ENCODE measurements at places on chromosomes 12 and 14.

GRCh38 chr12:50467439-50467838 lies 37.3 kb upstream of the DIP2B start:
- DNase-seq: no peak

DNA sequence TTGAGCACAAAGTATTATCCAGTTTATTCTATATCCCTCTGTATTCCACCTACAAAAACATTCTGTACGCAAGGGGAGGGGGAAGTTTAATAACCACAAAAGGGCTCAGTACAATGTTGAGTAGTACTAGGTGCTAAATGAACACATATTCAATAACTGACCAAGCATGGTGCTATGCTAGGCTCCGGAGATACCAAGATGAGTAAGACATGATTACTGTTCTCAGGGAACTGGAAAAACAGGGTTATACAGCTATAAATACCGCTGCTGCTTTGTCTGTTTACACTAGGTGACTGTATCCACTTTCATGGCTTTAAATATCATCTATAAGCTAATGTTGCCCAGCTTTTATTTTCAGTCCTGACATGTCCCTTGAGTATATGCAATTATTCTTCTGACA lies 135.8 kb downstream of the INSM2 start:
- no peak for DNase-seq

DNA sequence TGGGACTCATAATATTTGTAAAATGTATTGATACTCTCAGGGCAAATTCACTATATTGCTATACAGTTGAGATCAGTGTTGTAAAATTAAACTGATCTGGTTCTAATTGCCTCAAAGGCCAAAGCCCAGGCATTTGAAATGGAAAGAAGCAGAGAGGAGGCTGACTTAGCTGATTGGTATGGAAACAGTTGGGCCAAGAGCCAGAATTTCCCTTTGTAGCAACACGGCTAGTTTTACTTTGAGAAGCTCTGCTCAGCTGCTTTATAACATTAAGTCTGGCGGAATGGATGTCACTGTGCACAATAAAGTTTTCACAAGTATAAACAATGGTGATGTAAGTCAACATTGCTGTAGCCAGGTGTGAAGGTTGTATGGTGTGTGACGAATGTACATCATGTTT lies 186.4 kb downstream of the MSRB3 start:
- DNase-seq: no peak

DNA sequence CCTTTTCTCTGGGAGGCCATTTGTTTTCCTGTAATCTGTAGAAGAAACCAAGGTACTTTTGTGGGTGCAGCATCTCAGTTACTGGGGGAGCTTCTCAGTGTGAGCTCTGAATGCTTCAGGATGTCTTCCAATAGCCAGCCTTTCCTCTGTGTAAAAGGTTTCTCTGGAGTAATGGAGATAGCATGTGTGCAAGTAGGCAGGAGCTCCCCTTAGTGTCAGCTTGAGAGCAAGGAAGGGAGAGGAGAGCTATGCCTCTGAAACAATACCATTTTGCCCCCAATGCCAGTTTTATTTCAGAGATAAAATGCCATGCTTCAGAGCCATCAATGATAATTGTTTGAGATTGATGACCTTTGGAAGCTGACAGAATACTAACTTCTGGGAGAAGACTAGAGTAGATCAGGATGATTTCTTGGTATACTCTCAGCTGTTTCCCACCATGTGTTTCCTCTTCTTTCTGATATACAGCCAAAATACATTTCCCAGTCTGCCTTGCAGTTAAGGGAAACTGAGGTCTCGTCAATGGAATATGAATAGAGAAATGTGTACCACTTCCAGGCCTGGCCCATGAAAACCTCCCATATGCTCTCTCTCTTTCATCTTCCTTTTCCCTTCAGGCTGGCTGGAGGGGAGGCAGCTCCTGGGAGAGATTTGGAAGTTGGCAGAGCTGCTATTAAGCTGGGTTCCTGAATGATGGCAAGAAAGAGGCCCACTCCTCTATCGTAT lies 125.7 kb downstream of the CRADD start:
- no peak for DNase-seq

DNA sequence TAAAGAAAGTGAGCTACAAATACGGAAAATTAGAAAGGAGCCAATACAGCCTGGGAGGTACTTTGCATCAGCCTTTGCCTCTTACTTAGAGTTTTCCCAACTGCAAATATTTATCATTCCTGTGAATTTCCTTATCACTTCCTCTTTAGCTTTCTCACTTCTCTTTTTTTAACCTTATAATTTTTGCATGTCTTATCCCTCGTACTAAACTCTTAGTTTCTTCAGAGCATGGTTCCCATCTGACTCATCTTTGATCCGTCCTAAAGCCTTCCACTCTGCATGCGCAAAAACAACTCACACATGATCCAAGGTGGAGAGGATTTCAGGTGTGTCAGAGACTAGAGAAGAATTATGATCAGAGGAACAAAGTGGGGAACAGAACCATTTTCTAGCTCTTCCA lies 9.6 kb upstream of the SNAPC1 start:
- DNase-seq: no peak

DNA sequence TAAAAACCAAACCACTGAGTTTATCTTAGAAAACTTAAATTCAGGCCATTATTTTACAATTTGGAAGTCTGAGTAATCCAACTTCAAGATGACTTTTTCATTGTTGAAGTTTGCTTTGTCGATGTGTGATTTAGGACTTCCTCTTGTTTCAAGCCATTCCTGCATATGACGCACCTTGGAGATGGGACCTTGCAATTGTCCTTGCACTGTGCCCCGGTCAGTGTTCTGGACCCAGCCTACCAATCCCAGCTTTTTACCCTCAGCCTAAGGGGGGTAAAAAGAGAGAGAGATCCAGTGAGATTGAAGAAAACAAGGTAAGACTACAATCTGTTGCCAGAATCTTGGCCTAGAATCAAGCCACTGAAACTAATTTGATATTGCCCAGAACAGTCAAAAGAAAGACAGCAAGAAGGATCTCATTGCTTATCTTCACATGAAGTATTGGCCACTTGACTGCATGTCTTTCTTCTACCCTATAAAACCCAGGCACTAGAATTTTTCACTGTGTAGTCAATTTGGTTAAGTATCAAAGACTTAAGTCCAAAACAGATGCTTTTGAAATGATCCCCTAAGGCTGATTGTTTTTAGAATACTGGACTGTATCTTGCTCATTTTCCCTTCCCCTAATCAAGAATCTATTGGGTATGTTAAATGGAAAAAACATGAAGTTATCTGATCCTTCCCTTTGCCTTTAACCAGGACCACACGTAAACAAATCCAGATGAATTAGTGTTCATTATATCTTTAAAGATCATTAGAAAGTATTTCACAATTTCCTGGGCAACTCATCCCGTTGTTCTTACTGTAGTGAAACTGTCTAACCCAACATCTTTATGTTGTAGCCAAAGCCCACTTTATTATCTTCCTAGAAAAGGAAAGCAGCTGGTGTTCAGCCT lies 2.4 kb upstream of the MLH3 start:
- no peak for DNase-seq

- no peak for DNase-seq
These were observed 28.1 kb downstream of the CBX5 start for GRCh38 chr12:54251667-54252284.

DNA sequence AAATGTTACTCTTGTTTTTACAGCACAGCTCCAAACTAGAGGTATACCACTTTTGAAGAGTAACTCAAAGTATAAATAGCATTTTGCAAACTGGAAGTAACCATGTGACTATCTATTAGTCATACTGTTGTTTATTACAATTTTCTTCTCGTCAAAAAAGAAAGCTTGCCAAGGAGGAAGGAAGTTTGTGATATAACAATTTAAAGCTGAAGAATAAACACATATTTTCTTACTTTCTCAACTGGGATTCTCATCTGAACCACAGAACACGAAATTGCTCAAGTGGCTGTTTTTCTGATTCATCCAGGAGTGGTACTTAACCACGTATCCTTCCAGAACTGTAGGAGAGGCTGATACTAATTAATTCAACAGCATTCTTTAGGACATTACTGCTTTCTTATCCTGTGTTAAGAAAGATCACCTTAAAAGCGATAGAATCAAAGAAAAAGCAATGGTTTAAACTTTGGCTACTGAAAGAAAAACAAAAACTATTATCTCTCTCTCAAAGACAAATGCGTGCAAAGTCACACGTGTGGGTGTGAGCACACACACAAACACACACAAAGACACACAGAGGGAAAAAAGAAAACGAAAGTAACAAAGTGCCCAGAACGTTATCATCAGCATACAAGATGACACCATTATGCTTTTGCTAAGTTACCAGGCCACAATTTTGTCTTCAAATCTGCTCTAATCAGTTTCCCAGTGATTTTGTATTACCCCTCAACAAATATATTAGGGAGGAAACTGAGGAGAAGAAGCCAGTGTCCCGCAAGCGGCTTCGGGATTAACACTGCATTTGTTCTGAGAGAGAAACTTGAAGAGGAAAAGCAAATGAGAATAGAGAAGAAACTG lies at the start of gene CLEC2B:
TSS of gene CLEC2B (minus strand) at position 48 of the 855 bp plus-strand sequence.
- DNase-seq: no peak

GRCh38 chr14:73785336-73785833 lies 66.2 kb upstream of the PTGR2 start:
- DNase-seq: no peak

DNA sequence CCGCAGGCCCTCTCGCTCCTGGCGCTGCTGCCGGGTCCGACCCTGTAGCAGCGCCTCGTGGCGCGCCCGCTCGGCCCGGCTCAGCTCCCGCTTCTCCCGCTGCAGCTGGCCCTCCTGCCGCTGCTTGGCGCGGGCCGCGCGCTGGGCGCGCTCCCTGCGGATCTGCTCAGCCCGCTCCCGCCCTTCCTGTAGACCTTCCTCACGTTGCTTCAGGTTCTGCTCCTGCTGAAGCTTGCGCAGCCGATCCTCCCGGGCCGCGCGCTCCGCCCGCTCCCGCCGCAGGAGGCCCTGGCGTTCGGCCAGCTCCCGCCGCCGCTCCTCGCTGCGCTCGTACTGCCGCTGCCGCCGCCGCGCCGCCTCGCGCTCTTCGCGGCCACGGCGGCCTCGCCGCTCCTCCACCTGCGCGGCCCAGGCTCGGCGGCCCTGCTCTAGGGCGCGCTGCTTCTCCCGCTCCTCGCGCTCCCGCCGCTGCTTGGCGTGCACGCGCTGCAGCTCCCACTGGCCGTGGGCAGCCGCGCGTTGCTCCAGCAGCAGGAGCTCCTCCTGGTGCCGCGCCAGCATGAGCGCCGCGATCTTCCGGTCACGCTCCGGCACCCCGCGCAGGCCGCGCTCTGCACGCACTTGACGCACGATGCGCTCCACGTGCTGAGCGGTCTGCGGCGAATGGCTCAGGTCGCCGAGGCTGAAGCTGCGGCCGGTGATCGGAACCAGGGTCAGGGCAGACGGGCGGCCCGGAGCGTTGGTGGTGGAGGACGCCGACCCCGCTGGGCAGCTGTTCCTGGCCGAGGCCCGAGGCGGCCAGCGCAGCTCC lies 2.4 kb downstream of the CCDC177 start:
- peak; percentile 51 for DNase-seq

GRCh38 chr14:31207287-31207754 lies 272 bp downstream of the HECTD1 start:
- no peak for DNase-seq

DNA sequence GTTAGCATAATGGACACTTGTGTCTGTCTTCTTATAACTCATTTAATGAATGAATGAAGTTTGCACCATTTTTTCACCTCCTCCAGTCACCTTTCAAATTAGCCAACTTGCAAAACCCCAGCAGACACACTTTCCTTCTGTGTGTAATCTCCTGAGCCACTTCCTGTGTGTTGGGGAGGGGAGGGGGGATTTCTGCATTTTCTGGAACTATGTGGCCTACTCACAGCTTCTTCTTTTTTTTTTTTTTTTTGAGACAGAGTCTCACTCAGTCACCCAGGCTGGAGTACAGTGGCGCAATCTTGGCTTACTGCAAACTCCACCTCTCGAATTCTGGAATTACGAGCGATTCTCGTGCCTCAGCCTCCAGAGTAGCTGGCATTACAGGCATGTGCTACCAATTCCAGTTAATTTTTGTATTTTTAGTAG lies 4.1 kb upstream of the SERPINA1 start:
- DNase-seq: peak; percentile 84

DNA sequence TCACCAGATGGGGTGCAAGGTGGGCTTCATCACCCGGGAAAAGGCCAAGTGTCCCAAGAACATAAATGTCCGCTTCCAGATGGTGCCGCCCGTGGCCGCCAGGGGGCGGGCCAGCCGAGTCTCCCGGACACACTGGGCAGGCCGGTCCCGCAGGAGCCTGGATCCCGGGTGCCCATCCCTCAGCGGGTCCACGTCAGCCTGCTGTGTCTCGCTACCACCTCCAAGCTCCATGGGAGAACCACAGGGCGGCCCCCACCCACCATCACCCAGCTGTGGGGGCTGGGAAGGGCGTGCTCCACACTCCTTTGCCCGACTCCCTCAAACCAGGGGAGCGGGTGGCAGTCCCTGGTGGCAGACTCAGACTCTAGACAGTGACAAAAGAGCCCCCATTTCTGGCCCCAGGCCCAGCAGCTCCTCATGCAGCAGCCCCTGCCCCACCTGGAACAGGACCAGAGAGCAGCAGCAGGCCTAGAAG lies 22.0 kb upstream of the NUDT14 start:
- DNase-seq: peak; percentile 88

- no peak for DNase-seq
These were observed 5.4 kb downstream of the CIPC start for GRCh38 chr14:77103475-77103874.

- no peak for DNase-seq
These were observed 15.1 kb downstream of the LTBP2 start for GRCh38 chr14:74596741-74597450.

- DNase-seq: no peak
These were observed 987.8 kb upstream of the USP15 start for GRCh38 chr12:61272441-61272840.

DNA sequence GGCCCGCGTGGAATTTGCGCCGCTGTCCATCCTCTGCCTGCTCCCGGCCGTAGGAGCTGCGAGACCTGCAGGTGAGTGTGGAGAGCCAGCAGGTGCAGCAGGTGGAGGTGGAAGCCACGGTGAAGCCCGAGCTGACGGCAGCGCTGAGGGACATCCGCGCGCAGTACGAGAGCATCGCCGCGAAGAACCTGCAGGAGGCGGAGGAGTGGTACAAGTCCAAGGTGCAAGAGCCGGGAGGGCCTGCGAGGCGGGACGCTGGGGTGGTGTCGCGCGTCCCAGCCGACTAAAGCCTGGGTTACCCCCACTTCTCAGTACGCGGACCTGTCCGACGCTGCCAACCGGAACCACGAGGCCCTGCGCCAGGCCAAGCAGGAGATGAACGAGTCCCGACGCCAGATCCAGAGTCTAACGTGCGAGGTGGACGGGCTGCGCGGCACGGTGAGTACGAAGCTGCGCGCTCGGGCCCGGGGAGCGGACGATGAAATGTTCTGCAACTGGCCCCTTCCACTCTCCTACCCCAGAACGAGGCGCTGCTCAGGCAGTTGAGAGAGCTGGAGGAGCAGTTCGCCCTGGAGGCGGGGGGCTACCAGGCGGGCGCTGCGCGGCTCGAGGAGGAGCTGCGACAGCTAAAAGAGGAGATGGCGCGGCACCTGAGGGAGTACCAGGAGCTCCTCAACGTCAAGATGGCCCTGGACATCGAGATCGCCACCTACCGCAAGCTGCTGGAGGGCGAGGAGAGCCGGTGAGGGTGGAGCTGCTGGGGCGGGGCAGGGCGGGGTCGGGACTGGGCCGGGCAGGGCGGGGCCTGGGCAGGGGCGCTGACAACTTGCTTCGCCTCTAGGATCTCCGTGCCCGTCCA lies 2.1 kb downstream of the PRPH start:
- DNase-seq: peak; percentile 57
